ENCODE measurements at places on chromosomes 1 and 21.
A peak's percentile ranks its signal among the peaks of the same experiment; 100 is the strongest.

- DNase-seq: no peak
These were observed 6.3 kb upstream of the RBBP5 start for GRCh38 chr1:205128050-205128449.

DNA sequence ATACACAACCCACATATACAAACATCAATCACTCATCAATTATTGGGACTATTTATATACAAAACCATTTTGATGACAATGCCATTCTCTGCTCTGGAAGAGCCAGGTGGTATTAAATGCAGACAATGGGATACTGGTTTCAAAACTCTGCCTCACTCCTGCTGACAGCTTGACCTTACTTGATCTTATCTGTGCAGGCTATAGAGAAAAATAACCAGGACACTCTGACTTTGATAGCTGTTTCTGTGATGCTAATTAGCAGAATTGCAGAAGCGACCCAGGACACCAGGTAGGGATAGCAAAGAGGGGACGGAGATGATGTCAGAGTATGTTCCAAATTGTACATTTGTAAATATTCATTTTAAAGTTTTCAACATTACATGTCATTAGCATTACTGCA is 89.5 kb downstream of the OLFM3 start:
- DNase-seq: no peak

- peak; percentile 54 for DNase-seq
These were observed 2.7 kb upstream of the FDPS start for GRCh38 chr1:155305881-155306391.

GRCh38 chr21:46125846-46126301 is 28.0 kb downstream of the COL6A2 start:
- DNase-seq: no peak

DNA sequence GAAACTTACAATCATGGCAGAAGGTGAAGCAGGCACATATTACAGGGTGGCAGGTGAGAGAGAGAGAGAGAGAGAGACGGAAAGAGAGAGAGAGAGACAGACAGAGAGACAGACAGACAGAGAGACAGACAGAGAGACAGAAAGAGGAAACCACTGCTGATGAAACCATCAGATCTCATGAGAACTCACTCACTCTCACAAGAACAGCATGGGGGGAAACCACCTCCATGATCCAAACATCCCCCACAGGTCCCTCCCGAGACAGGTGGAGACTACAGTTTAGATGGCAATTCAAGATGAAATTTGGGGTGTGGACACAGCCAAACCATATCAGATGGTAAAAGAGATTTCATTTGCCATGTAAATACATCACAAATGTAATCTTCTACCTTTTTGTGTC is 708.1 kb downstream of the MRPL39 start:
- DNase-seq: no peak

DNA sequence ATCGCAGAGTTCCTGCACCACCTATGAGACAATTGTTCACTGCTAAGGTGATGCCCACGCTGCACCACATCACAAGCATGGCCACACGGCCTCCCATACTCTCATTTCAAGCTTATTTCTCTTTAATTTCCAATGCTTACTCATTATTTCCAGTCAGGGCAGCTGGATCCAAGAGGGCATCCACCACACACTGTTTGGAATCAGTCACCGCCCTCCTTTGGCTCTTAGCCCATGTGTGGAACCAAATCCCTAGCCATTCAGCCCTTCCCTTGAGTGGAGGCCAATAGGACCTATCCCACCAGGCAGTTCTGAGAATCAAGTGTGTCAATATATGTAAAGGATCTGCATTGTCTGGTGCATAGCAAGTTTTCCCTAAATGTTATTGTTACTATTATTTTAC is 26.3 kb upstream of the PALMD start:
- DNase-seq: no peak

DNA sequence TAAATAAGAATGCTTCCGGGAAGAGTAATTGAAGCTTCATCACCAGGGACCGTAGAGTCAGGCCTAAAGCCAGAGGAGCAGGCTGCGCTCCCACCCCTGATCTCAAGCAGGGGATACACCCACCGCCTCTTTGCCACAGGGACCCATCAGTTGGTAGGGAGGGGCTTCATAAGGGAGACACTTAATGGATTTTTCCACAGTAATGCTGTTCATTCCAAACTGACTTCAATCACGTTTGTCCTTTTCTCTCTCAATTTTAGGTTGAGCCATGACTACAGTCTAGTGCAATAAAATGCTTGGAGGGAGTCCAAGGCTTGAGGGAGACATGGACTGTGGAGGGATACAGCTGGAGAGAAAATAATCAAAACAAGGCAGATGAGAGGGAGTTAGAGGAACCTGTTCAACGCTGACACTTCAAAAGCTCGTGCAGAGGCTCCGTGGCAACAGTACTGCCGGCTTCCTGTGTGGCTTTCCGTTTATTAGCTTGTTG is 111.5 kb downstream of the SEC16B start:
- no peak for DNase-seq

- no peak for DNase-seq
These were observed 29.6 kb downstream of the DMRTA2 start for GRCh38 chr1:50393522-50394120.

- DNase-seq: no peak
These were observed 259.4 kb downstream of the FAF1 start for GRCh38 chr1:50700621-50701020.

DNA sequence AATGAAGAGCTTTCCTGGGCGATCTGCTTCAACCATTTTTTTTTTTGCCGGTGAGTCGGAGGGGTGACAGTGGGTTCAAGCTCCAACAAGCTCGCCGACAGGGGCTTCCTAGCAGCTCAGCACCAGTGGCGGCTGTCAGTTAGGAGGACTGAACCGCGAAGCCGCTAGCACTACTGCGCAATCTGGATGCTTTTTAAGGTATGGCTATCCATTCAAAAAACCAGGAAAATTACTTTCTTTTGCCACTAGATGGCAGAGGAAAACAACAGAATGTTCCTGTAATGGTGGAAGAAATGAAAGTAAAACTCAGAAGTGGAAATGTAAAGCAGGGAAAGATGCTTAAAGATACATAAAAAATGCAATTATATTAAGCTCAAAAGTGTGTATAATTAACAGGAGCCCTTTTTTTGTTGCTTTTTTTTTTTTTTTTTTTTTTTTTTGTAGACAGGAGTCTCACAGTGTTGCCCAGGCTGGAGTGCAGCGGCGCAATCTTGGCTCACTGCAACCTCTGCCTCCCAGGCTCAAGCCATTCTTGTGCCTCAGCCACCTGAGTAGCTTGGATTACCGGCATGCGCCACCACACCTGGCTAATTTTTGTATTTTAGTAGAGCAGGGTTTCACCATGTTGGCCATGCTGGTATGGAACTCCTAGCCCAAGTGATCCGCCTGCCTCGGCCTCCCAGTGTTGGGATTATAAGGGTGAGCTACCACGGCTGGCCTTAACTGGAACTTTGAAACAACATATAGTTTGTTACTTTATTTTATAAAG is 8.5 kb downstream of the KYAT3 start:
- peak; percentile 48 for DNase-seq

GRCh38 chr1:169121146-169121923 is 14.8 kb downstream of the ATP1B1 start:
- DNase-seq: peak; percentile 41

DNA sequence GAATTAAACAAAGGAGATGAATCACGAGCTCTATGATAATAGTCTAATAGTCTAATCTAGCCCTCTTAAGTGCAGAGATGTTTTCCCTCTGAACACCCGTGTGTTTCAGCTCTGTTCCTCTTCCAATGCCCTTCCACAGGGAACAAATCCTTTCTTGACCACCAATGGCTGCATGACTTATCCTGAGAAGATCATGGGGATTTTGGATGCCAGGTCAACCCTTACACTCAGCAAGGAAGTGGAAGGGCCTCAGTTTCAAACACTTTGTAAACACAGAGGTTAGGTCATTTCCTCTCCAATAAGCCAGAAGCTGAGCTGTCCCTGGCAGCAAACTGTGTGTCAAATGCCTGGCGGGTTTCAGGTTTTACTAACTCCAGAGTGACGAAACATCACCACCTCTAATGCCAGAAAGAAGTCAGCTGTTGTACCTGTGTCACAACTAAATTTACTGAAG is 200.0 kb downstream of the GABPA start:
- DNase-seq: peak; percentile 95

DNA sequence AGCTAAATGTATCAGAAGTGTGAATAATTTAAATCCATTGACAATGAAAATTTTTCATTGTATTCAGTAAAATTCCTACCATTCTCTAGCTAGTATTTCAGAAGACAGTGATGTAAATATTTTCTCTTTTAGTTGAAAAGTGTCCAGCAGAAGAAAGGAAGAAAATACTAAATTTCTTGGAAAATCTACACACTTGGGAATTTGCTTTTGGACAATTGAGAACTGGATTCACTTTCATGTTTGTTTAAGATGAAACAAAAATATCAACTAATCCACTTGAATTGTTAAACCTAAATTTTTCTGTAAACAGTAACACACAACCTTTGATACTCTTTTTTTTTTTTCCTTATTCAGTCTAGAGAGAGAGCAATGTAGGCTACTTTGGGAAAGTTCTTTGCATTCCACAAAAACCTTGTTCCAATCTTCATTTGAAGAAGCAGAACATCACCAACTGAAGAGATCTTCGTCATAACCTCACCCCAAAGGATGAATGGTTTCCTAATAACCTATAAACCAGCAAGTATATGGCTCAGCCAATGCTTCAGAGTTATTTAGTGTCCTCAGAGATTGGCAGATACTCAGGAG is 155.1 kb upstream of the GORAB start:
- no peak for DNase-seq

- DNase-seq: no peak
These were observed 2.4 kb downstream of the IGSF21 start for GRCh38 chr1:18109756-18110597.

- no peak for DNase-seq
These were observed 68.5 kb downstream of the SLC37A1 start for GRCh38 chr21:42581993-42582786.

- peak; percentile 39 for DNase-seq
These were observed 75.5 kb downstream of the VPS13D start for GRCh38 chr1:12305377-12305776.

DNA sequence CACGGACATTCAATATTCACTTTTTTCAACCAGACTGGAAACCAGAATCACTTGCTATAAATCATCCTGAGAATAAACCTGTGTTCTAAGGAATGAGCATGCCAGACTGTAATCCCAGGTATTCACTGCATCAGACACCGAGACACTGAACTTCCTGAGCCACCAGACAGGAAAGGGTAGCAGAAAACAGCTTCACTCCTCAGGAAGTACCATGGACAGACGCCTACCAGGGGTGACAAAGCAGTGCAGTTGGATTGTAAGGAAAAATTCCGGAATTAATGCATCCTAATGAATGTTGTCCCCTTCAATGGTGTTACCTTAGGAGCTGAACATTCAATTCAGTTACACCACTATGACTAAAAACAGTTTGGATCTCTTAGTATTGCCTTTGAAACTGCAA is 156.1 kb downstream of the PIGK start:
- no peak for DNase-seq

DNA sequence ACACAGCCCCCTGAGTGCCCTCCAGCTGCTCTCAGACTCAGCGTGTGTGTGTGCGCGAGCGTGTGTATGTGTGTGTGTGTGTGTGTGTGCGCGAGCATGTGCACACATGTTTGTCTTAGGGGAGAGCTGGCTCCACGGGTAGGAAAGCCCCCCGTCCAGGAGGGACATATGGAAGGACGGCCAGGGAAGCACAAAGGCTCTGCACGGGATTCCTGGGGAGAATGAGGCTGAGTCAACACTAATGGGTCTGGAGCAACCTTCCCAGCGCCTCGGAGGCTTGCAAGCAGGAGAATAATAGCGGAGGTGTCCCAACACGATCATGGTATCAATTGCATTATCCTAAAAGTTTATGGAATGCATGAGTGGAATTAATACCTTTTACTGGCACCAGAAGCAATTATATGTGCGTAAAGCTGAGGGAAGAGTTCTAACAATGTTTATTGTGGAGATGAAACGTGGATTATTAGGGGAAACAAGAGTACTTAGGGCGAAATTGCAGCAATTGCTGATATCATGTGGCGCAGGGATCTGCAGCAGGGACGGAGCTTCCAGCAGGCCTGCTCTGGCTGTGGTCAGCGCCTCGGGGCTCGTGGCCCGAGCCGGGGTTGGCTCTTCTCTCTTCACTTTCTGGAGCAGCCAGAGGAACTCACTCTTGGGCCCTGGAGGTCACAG is 40.3 kb upstream of the CCDC27 start:
- no peak for DNase-seq

- DNase-seq: peak; percentile 59
These were observed 814 bp upstream of the DYRK3 start for GRCh38 chr1:206634365-206635079.

DNA sequence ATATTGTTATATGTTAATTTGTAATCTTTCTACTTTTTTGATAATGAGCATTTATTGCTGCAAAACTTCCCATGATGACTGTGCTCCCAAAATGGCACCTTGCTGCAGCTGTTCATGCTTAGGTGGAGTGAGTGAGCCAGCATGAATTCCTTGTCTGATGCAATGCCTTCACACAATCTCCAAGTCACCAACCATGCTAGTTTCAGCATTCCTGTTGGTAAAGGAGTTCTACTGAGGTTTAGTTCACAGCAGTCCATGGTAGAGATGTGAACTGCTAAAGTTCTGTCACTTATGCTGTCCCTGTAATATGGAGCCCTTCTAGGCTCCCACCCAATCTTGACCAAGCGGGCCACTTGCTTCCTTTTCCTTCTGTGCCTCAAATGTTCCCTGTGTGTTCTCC is 26.2 kb upstream of the PRKACB start:
- peak; percentile 24 for DNase-seq

DNA sequence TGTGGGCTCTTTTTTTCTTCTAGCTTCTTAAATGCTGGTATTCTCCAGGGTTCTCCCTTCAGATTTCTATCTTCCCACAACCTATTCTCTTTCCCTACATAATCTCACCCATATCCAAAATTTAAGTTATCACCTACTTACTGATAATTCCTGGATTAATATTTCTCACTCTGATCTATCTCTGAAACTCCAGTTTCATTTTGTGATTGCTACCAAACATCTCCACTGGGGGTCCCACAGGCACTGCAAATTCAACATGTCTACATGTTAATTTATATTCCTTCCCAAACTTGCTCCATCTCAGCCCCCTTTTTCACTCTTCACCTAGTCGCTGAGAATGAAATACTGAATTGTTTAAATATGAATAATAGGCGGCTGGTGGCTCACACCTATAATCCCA is 9.9 kb upstream of the C1orf141 start:
- no peak for DNase-seq

- DNase-seq: peak; percentile 93
These were observed 195.7 kb downstream of the ROR1 start for GRCh38 chr1:63969441-63969901.

GRCh38 chr1:180814258-180814657 is 98.4 kb upstream of the KIAA1614 start:
- no peak for DNase-seq

GRCh38 chr1:184536246-184536985 is 149.6 kb downstream of the C1orf21 start:
- DNase-seq: no peak
